ENCODE measurements at places on chromosomes 1 and 21.

DNA sequence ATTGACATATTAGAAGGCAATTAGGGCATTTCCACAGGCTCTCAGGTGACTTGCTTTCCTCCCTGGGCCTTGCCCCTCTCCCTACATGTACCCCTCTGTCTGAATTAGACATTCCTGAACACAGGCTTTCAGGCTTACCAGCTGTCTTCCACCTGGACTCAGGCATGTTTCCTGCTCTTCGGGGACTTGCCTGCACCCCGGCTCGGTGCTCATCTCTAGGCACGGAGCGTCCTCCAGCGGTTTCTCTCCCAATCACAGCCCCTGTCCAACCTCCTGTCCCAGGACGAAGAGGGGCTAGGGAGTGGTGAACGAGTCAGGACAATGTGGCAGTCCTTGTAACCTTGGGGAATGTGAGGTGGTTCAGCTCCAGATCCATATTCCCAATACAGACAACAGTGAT is 4.2 kb downstream of the PROK1 start:
- DNase-seq, result no peak

GRCh38 chr1:48109390-48110013 is 112.3 kb upstream of the TRABD2B start:
- DNase-seq, result peak; percentile 58

DNA sequence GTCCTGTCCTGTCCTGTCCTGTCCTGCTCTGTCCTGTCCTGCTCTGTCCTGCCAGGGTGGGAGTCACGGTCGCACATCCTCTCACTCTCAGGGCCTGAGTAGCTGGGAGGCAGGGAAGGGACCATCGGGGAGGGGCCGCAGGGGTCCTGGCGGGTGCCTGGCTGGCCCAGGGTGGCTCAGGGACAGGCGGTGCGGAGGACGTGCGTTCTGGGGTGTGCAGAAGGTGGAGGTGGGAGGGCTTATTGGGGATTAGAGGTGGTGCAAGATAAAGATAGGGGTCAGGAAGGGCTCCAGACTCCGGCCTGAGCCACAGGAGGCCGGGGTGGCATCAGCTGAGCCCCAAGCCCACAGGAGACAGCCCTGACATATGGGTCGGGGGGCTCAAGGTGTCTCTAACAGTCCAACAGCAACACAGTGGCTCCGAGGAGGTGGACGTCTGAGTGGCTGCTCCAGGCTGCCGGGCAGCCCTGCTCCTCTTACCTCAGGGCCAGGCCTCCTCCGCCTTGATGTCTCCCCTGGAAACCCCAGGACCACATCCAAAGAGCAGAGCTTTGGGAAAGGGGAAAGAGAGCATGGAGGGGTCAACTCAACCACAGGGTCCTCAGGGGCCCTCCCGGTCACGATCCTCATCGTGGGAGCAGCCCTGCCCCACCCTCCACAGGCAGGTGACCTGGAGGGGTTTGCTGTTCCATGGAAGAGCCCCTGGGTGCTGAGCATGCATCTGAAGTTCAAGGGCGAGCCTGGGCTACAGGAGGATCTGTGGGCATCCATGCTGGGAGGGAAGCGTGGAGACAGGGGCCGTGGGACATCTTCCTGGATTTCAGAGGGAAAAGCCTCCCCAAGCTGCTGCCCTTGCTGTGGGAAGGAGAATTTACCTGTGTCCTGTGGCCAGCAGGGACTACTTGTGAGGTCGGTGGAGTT is 39.6 kb upstream of the ADARB1 start:
- DNase-seq, result no peak

DNA sequence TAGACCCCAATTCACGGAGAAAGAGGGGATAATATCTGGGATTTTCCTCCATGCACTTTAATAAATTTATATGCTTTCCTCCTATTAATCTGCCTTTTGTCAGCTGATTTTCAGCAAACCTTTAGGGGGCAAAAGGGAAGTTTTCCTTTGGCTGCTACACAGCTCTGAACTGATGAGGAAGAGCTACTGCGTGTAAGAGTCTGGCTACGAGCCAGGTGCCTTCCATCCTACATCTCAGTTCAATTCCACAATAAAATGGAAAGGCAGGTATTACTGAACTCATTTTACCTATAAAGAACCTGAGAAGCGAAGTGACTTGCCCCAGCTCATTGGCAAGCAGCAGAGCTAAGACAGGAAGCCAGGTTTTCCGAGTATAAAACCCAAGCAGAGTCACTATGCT is 28.3 kb upstream of the ZNF326 start:
- peak; percentile 41 for DNase-seq

GRCh38 chr1:109832945-109833344 is 69.2 kb upstream of the EPS8L3 start:
- no peak for DNase-seq

- peak; percentile 97 for DNase-seq
Observed at GRCh38 chr1:206472454-206472853, 2.2 kb downstream of the IKBKE start.
